ENCODE measurements at places on chromosomes 5 and 9. TPM values are rescaled to one million over a fixed set of nuclear protein-coding genes. Genes with fewer than 3 reads are reported as not detected.

Gene DRD1
- 0.51 TPM for total RNA-seq

Gene SLC25A2
- not detected for total RNA-seq

Gene HAVCR2
- total RNA-seq, result 0.87 TPM

Gene SPATA9
- not detected for total RNA-seq

Gene FSTL4
- total RNA-seq, result 4.8 TPM

Gene HAVCR1
- 44.9 TPM for total RNA-seq

Gene THBS4
- not detected for total RNA-seq

Gene TSLP
- total RNA-seq, result not detected

Gene FBXO4
- 8.6 TPM for total RNA-seq

Gene AMBP
- 7.7 TPM for total RNA-seq

Gene AK3
- total RNA-seq, result 62.7 TPM

Gene SPATA31D4
- not detected for total RNA-seq

Gene SHISAL2B
- not detected for total RNA-seq

Gene TMEM232
- not detected for total RNA-seq

Gene PHYHD1
- not detected for total RNA-seq

Gene FOXD4L4
- total RNA-seq, result 0.03 TPM

Gene DOK3
- 3.0 TPM for total RNA-seq

Gene ZNF879
- total RNA-seq, result 0.60 TPM

Gene NNT
- total RNA-seq, result 12.6 TPM

Gene CSNK1A1
- total RNA-seq, result 133 TPM

Gene NDUFS4
- total RNA-seq, result 108 TPM

Gene C9orf40
- 7.2 TPM for total RNA-seq

Gene CD74
- not detected for total RNA-seq

Gene EDIL3
- 0.25 TPM for total RNA-seq

Gene LMX1B
- 1.6 TPM for total RNA-seq

Gene BTNL8
- total RNA-seq, result not detected

Gene RASGEF1C
- 0.12 TPM for total RNA-seq

Gene ARL14EPL
- total RNA-seq, result 0.19 TPM

Gene WWC1
- total RNA-seq, result 79.0 TPM

Gene C9orf72
- 5.6 TPM for total RNA-seq

Gene CCL28
- total RNA-seq, result not detected

Gene NR5A1
- total RNA-seq, result not detected

Gene TPRN
- 9.6 TPM for total RNA-seq

Gene TXNDC8
- not detected for total RNA-seq

Gene NUTM2F
- total RNA-seq, result not detected

Gene SARDH
- total RNA-seq, result 0.05 TPM

Gene EPB41L4A
- 1.2 TPM for total RNA-seq

Gene PDE6A
- 0.17 TPM for total RNA-seq

Gene TNFAIP8
- 23.3 TPM for total RNA-seq

Gene FAM170A
- not detected for total RNA-seq

Gene TAS2R1
- not detected for total RNA-seq

Gene IFNA13
- not detected for total RNA-seq

Gene ZDHHC11B
- total RNA-seq, result 1.3 TPM

Gene FLT4
- total RNA-seq, result 2.5 TPM

Gene PCDHAC1
- total RNA-seq, result 1.9 TPM

Gene FOXD4L3
- 0.08 TPM for total RNA-seq

Gene LCN1
- total RNA-seq, result not detected

Gene ADAMTS16
- 1.1 TPM for total RNA-seq

Gene HNRNPA0
- total RNA-seq, result 54.7 TPM

Gene AP3B1
- 18.9 TPM for total RNA-seq
